ENCODE measurements at places on chromosomes 11 and 22. TPM values are rescaled to one million over a fixed set of nuclear protein-coding genes. Genes with fewer than 3 reads are reported as not detected.

- H3K4me1 ChIP-seq: peaks cover 8% of the 10 kb centered on the region
- peaks cover 4% of the 10 kb centered on the region for H3K27me3 ChIP-seq
- no peaks in the 10 kb centered on the region for H3K36me3 ChIP-seq
- H3K4me3 ChIP-seq: no peak overlapping the region
- H3K27ac ChIP-seq: no peak overlapping the region
- no peak for DNase-seq
Measured at GRCh38 chr11:2805388-2806056, 80.1 kb downstream of the CDKN1C start.

- no peak overlapping the region for H3K4me3 ChIP-seq
- H3K36me3 ChIP-seq: no peaks in the 10 kb centered on the region
- H3K4me1 ChIP-seq: peaks cover 35% of the 10 kb centered on the region
- H3K27me3 ChIP-seq: no peaks in the 10 kb centered on the region
- no peak for DNase-seq
- no peak overlapping the region for H3K27ac ChIP-seq
Measured at GRCh38 chr11:48098024-48098423, 117.7 kb downstream of the PTPRJ start.

DNA sequence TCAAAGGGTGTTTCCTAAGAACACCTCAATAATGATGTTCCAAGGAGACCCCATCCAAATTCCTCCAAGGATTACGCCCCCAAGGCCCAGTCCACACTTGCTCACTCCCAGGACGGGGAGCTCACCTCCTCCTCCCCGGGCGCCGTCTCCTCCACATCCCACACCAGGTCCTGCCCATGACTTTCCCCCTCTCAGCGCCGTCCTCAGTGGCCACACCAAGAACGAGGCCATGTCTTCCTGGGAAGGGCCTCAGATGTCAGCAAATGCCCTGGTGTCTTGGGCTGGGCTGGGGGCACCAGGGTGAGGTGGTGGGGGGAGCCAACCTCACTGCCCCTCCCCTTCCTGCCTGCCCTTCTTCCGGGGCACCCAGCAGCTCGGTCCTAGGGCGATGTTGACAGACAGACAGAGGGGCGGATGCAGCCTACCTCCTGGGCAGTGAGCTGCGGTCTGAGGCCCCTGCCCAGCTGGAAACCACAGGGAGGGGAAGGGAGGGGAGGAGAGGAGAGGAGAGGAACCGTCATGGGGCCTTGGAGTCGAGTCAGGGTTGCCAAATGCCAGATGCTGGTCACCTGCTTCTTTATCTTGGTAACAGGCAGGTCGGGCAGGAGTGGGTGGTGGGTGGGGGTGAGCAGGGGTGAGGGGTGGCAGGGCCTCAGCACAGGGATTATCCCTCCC, at the start of the genes C11orf21 and TSPAN32:
TSS of gene C11orf21 (minus strand) at position 288 of the 675 bp plus-strand sequence. CDS start at position 178, 110 bp downstream.
TSS of gene TSPAN32 (plus strand) at position 383 of the 675 bp plus-strand sequence. CDS start at position 520, 137 bp downstream.
- no peaks in the 10 kb centered on the region for H3K36me3 ChIP-seq
- H3K27ac ChIP-seq: no peak within 1 kb of the TSS
- H3K4me1 ChIP-seq: no peaks in the 10 kb centered on the region
- no peak for DNase-seq

Gene KRTAP5-1
- not detected for total RNA-seq

DNA sequence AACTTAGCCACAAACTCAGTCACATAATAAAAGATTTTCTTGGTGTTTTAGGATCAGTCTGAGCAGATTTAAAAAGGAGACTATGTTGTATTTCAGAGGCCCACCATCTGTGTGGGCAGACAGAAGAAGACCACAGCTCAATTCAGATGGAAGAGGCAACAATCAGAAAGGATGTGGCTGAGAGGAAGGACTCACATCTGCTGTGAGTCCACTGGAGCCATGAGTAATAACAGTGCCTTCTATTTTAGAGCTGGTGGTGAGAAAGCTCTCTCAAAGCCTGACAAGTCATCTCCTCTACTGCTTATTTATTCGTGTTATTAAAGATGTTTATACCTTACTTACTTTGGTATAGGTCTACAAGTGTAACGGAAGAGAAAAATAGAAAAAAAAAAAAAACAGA, 357.2 kb downstream of the OPCML start:
- H3K27ac ChIP-seq: no peak overlapping the region
- DNase-seq: no peak
- H3K27me3 ChIP-seq: peaks cover 2% of the 10 kb centered on the region
- H3K36me3 ChIP-seq: no peaks in the 10 kb centered on the region
- no peaks in the 10 kb centered on the region for H3K4me1 ChIP-seq

DNA sequence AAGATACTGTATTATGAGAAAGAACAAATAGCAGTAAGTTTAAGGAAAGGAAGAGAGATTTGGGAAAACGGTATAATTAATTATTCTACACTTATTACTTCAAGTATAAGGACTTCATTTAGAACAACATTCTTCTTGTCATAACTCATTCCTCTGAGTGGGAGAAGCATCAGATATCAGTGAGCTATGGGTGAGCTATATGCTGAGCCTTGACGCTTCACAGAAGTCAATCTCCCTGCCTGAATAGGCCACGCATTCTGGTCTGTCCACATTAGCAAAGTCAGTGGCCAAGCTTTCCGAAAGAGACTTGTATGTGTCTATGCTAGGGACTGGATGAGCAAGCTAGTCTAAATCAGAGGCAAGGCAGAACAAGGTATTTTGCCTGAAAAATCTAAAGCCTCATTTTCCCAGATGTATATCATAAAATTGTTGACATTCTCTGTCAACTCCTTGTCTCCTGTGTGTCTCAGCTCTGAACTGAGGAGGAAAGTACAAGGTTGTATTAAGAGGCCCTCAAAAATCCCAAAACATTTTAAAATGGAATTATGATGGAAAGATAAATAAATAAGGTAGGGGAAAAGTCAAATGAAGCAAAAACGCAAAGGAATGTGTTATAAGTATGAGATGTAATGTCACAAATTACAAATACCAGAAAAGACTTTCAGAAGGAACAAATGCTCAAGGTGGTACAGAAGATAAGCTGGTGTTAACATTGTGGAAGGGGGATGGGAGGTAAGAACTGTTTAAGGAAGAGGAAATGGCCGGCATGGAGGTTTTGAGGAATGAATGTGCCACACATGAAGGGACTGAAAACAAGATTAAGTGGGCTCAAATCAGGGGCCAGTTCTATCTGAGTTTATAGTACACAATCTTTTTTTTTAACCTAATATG, 1.4 kb downstream of the OR52N2 start:
- H3K27me3 ChIP-seq: peaks cover 11% of the 10 kb centered on the region
- H3K4me1 ChIP-seq: peaks cover 7% of the 10 kb centered on the region

DNA sequence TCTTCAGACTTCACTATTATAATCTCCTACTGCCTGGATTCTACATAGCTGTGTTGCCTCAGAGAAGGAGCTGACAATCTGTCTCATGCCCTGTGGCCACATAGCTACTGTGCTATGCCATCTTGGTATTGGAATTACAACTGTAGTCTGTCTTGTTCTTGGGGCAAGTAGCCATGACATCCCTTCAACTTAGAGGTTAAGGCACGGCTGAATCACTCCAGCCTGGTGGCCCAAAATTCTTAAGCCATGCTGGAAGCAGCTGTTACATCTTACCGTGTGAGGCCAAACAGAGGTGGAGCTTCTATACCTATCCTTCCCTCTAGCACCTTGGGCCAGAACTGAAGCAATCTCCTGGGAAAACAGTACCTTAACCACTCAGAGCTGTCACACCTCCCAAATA, 14.8 kb downstream of the CARD18 start:
- no peaks in the 10 kb centered on the region for H3K27me3 ChIP-seq
- no peaks in the 10 kb centered on the region for H3K36me3 ChIP-seq
- H3K27ac ChIP-seq: no peak overlapping the region
- H3K4me3 ChIP-seq: no peak overlapping the region
- no peak for DNase-seq
- no peaks in the 10 kb centered on the region for H3K4me1 ChIP-seq

DNA sequence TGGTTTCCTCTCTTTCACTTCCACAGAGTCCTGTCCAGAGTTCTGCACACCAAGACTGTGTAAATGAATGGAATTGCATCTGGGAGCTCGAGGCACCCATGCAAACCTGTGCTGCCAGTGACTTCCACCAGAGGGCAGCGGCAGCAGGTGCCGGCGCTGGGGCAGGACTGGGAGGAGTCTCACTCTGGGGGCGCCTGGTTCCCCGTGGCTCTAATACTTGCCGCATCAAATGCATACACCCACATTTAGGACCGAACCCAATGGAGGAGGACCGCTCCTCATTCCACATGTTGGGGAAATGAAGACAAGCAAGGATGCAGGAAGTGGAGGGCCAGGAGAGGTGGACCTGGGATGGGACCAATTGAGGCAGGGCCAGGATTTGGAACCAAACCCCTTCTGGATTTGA, 1.1 kb upstream of the CD6 start:
- H3K4me1 ChIP-seq: no peaks in the 10 kb centered on the region
- no peaks in the 10 kb centered on the region for H3K36me3 ChIP-seq
- no peaks in the 10 kb centered on the region for H3K27me3 ChIP-seq
- DNase-seq: peak; percentile 25
- no peak overlapping the region for H3K27ac ChIP-seq

GRCh38 chr11:28696591-28696990, 588.4 kb downstream of the METTL15 start:
- DNase-seq: no peak
- H3K27me3 ChIP-seq: no peaks in the 10 kb centered on the region
- no peaks in the 10 kb centered on the region for H3K36me3 ChIP-seq
- H3K4me3 ChIP-seq: no peak overlapping the region
- no peak overlapping the region for H3K27ac ChIP-seq
- H3K4me1 ChIP-seq: no peaks in the 10 kb centered on the region

GRCh38 chr11:85685125-85685819, 723 bp downstream of the CCDC89 start:
- H3K4me1 ChIP-seq: peaks cover 23% of the 10 kb centered on the region
- no peaks in the 10 kb centered on the region for H3K36me3 ChIP-seq
- peak overlapping the region; percentile 2 for H3K4me3 ChIP-seq
- H3K27ac ChIP-seq: 0 out of 2 replicates have a peak overlapping the region, but pooled peaks have one; percentile 48
- no peaks in the 10 kb centered on the region for H3K27me3 ChIP-seq

DNA sequence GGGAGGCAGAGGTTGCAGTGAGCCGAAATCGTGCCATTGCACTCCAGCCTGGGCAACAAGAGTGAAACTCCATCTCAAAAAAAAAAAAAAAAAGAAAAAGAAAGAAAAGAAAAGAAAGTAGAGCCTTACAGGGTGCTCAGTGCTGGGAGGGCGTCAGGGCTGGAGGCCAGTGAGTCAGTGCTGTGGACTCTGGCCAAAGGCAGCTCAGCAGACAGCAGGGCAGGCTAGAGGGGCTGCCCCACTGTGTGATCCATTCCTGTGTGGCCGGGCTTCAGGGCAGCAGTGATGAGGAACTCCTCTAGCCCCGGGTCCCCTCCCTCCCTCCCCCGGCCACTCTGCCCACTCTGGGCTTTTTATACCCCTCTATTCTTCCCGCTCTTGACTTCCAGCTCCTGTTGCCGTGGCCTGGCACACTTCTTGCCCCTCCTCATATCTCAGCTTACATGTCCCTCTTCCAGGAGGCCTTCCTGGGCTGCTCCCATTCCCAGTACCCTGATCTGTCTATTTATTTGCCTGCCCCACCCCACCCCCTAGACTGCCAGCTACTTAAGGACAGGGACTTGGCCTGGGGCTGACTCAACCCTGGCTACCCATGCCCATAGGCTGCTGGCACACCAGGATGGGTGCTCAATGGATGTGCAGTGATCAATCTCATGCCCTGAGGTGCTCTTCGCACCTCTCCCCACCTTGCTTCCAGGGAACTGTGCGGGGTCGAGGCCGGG, 10.1 kb downstream of the SYT12 start:
- DNase-seq: no peak
- no peak overlapping the region for H3K27ac ChIP-seq
- no peaks in the 10 kb centered on the region for H3K36me3 ChIP-seq
- no peak overlapping the region for H3K4me3 ChIP-seq

DNA sequence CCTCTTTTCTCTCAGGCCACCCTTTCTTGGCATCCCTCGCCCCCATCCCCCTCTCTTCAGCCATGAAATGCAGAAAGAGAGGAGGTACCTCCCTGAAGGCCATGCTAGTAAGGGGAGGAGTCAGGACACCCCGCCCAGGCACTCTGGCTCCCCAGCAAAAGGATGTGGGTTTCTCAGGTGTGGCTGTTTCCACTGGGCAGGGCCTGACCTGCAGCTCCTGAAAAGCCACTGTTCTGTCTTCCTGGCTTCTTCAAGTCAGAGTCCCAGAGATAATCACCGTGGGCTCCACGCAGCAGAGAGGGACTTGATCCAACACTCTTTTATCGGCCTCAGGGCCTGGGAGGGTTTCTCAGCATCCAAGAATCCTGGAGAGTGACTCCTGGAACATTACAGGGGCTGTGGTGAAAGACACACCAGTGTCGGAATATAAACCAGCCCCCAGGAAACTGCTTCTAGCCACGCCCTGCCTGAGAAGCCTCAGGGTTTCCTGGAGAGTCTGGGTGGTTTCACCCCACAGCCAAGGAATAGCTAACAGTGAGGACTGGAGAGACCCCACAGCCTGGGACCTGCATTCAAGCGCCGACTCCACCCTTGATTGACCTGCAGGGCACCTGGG, 45.7 kb upstream of the TSPAN18 start:
- no peak overlapping the region for H3K27ac ChIP-seq
- DNase-seq: no peak
- H3K4me1 ChIP-seq: no peaks in the 10 kb centered on the region
- H3K36me3 ChIP-seq: no peaks in the 10 kb centered on the region
- H3K27me3 ChIP-seq: no peaks in the 10 kb centered on the region

DNA sequence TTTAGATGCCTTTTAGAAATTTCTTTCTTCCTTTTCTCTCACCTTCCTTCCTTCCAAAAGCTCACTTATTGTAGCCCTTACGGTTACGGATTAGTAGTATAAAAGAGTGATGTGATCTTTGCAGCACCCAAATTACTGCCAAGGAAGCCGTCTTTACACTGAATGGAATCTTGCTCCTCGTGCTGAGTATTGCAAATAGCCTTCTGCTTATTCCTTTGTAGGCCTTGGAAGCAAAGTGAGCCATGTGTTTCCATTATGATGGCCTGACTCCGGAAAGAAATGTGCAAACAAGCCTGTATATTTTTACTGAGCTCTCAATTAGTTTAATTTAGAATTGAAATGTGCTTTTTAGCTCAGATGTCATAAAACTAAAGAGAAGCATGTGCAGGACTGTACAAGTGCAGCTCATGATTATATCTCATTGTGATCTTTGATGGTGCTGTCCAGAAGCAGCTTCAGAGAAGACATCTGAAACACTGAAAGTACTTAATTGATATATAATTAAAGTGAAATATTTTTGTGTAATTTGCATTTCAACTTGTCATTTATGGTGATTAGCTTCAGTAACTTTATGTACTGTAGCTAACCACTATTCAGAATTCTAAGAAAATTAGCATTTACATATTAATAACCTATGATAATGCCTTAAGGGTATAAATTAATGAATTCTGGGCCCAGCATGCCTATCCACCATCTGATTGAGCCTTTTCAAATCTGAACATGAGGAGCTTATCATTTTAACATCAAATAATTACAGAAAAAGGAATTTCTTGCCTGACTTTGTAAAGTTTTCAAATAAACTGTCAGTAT, 129.3 kb downstream of the GRIA4 start:
- no peak overlapping the region for H3K4me3 ChIP-seq
- no peak for DNase-seq
- no peaks in the 10 kb centered on the region for H3K36me3 ChIP-seq
- no peaks in the 10 kb centered on the region for H3K4me1 ChIP-seq
- H3K27ac ChIP-seq: no peak overlapping the region
- H3K27me3 ChIP-seq: no peaks in the 10 kb centered on the region

Gene PKDREJ
- total RNA-seq: not detected
